Activated naive CD8-positive, alpha-beta T cell treated with anti-CD3 and anti-CD28 coated beads for 36 hours (primary cell): ENCODE measurements at places on chromosomes 4 and X. TPM values are rescaled to one million over a fixed set of nuclear protein-coding genes. Genes with fewer than 3 reads are reported as not detected.
A peak's percentile ranks its signal among the peaks of the same experiment; 100 is the strongest.

DNA sequence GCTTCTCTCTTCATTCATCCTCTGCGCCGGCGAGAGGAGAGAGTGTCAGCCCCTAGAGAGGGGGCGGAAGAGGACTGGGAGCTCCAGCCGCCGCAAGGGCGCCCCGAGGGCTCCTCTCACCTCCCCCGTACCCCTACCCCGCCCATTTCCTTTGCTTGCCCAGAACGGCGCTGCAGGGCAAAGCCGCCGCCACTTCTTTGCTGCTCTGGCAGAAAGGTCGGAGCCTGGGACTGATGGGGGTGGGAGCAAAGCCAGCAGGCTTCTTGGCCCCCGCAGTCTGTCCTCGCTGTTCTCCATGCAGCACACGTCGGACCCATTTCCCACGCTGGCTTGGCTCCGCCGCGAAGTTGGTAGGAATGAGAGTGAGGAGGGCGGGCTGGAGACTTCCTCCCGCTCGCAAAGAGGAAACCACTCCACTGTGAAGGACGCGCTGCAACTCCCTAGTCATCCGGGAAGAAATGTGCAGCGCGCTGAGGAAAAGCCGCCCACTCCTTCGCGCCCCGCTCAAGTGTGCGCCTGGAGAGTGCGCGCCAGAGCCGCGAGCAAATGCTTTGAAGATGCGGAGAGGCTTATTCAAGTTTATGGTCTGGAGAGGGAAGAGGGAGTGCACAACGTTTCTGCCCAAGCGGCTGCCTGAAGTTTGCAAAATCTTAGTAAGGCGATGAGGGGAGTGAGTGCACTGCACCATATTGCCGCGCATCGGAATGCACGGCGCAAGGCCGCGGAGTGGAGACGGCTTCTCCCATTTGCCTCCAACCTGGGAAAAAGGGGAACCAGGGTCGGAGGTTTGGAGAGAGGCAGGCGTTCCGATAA, 2.8 kb upstream of the PCDH7 start:
- peak overlapping the region; percentile 34 for H3K27ac ChIP-seq
- peaks cover 1% of the 10 kb centered on the region for H3K36me3 ChIP-seq
- DNase-seq: peak; percentile 36
- H3K4me3 ChIP-seq: peak overlapping the region; percentile 58
- peaks cover 77% of the 10 kb centered on the region for H3K27me3 ChIP-seq

- peak overlapping the region; percentile 85 for H3K27ac ChIP-seq
- DNase-seq: peak; percentile 34
- H3K27me3 ChIP-seq: no peaks in the 10 kb centered on the region
- peaks cover 31% of the 10 kb centered on the region for H3K4me1 ChIP-seq
Measured at GRCh38 chrX:20412871-20413486, 146.3 kb upstream of the RPS6KA3 start.

- no peak for DNase-seq
- H3K4me1 ChIP-seq: no peaks in the 10 kb centered on the region
- H3K27me3 ChIP-seq: no peaks in the 10 kb centered on the region
- no peak overlapping the region for H3K4me3 ChIP-seq
Measured at GRCh38 chr4:34193451-34194154, 2050.7 kb downstream of the ARAP2 start.

GRCh38 chr4:119299260-119299671, 22.7 kb downstream of the FABP2 start:
- H3K4me1 ChIP-seq: peaks cover 27% of the 10 kb centered on the region
- DNase-seq: no peak
- peak overlapping the region; percentile 98 for H3K27ac ChIP-seq
- no peaks in the 10 kb centered on the region for H3K27me3 ChIP-seq
- peak overlapping the region; percentile 99 for H3K4me3 ChIP-seq

TRIM61 gene
- total RNA-seq: 3.4 TPM

ARR3 gene
- total RNA-seq: not detected

DNA sequence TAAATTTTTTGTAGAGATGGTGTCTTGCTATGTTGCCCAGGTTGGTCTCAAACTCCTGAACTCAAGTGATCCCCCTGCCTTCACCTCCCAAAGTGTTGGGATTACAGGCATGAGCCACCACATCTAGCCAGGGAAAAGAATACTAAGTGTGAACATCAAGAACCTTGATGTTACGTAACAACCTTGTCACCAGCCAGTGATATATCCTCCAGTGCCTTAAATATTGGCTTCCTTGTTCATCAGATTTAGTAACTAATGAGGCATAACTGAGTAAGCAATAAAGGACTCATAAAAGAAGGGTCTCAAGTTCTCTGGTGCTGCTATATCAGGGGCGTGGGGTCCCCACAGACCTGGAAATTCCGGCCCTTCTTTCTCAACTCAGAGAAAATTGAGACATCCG, 60.5 kb upstream of the ENPEP start:
- DNase-seq: no peak
- H3K4me3 ChIP-seq: no peak overlapping the region
- H3K27me3 ChIP-seq: peaks cover 21% of the 10 kb centered on the region
- no peaks in the 10 kb centered on the region for H3K36me3 ChIP-seq
- no peaks in the 10 kb centered on the region for H3K4me1 ChIP-seq
- no peak overlapping the region for H3K27ac ChIP-seq

PRDM8 gene
- total RNA-seq: 1.3 TPM
